GM12892 (cell line): ENCODE measurements at places on chromosomes 1 and 21.

DNA sequence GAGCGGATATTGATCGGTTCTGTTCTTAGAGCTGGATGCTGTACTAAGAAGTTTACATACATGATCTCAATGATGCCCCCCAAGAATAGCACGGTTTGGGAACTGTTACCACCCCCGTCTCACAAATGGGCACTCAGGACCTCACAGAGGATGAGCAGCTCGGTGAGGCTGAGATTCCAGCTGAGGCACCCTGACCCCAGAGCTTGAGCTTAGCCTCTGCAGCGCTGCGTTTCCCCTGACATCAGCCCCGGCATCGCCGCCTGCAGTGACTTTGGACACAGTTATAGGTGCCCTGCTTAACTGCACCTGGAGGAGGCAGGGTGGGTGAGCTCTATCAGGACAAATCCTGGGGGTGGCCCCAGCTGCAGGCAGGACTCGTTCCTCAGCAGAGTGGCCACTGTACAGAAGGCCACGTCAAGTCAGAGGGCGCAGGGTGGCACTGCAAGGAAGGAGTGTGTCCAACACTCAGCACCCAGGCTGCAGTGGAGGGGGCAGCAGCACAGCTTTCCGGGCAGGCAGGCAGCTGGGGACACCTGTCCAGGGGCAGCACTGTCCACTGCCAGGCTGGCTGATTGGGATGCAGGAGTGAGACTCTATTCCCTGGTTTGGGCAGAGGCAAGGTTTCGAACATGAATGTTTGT, 65.8 kb upstream of the ABCG1 start:
- no peak for DNase-seq

GRCh38 chr1:154557939-154558719, at the start of gene UBE2Q1:
Gene UBE2Q1 (minus strand): TSS chr1:154558662. CDS start chr1:154558553, 109 bp downstream.
- DNase-seq, result no peak

DNA sequence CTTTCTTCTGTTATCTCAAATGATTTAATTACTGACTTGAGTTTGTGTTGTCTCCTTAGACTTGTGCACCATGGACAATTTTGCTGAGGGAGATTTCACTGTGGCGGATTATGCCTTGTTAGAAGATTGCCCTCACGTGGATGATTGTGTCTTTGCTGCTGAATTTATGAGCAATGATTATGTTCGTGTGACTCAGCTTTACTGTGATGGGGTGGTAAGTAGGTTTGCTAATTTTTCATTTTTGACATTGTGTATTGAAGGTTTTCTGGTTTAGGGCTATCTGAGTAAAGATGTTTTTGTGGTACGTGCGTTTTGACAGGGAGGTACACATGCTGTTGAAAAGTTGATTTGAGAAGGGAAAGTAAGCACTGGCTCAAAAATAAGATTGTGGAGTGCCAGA, 14.1 kb downstream of the TTC3 start:
- DNase-seq, result no peak

DNA sequence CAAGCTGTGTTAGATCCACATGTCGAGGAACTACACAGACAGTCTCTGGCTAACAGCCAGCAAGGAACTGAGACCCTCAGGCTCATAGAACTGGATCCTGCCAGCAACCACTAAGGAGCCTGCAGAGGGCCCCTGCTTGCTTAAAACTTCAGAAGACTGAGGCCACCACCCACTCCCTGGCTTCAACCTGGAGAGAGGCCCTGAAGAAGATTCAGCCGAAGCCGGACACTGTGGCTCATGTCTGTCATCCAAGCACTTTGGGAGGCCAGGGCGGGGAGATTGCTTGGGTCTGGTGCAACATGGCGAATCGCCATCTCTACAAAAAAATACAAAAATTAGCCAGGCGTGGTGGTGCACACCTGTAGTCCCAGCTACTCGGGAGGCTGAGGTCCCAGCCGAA, 92.6 kb upstream of the TMPRSS2 start:
- no peak for DNase-seq

DNA sequence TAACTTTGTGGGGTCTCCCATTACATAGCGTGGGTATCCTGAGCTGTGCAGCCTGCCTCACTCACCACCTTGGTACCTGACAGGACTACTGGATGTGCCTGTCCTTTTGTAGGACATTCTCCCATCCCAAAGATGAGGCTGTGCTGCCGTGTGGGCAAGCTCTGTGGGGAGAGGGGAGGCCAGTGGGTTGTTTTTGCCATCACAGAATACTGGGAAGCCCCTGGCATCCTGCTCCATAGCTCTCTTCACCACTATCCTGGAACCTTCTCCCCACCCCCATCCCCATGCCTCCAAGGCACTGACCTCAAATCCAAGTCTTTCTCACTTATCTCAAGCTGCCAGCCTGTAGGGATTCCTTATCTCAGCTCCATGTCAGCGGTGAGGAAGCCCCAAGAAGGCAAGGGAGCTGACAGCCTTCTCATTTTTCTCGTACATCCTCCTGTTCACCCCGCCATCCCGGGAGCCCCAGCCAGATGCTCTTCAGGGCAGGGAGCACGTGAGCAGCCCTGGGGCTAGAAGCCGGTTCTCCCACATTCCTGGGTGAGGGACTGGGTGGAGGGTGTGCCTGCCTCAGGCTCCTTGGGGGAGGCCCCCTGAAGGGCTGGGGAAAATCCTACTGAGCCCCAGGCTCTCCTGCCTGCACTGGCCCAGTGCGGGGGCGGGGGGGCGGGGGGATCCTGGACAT, 2.4 kb upstream of the ELF3 start:
- no peak for DNase-seq

DNA sequence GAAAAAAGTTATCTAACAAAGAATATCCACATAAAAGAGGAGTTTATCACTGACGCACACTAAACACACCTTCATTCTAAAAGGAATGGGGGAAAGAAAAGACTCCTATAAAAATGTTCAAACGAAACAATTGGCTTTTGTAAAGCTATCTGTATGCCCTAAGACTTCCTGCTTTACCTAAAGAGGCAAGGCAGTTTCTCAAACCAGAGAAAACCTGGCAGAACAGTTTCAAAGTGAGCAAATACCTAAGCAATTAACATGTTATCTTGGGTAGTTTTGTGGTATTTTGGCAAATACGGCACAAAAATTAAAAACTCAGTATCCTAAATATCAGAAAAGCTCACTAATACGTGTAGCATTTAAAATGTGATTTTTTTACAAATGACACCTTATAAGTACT, 1.9 kb downstream of the PUM1 start:
- no peak for DNase-seq

DNA sequence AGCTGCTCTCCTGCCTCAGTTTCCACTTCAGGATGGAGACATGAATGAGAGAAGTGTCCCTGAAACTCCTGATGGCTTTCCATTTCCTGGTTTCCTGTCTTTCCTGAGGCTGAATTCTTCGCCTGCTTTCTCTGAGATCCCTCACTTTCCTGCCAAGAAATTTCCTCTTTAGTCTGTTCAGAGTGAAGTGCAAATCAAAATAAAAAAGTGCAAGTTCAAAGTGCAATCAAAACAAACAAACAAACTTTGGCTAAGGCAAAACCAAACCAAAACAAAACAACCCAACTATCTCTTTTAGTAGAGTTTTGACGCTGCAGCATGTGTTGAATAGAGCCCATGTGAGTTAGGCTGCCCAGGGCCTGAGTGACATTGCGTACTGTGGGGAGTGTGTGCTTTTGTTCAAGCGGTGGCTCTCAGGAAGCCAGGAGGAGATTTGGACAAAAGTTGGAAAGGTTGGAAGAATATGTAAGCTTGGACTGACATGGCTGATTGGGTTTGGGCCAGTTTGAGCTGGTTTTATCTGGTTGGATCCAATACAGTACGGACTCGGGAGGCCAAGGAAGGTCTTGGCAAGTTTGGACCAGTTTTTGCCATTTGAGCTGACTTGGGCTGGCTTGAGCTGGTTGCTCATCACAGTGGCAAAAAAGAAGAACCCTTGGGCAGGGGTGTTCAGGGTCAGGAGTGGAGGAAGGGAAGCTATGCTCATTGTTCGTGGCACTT, 61.1 kb upstream of the TINAGL1 start:
- no peak for DNase-seq

GRCh38 chr1:160795951-160796383, at the start of gene LY9:
Gene LY9 (plus strand): TSS chr1:160796174. CDS start chr1:160796188, 14 bp downstream.
- no peak for DNase-seq

GRCh38 chr1:196344453-196344852, 263.8 kb downstream of the KCNT2 start:
- no peak for DNase-seq

DNA sequence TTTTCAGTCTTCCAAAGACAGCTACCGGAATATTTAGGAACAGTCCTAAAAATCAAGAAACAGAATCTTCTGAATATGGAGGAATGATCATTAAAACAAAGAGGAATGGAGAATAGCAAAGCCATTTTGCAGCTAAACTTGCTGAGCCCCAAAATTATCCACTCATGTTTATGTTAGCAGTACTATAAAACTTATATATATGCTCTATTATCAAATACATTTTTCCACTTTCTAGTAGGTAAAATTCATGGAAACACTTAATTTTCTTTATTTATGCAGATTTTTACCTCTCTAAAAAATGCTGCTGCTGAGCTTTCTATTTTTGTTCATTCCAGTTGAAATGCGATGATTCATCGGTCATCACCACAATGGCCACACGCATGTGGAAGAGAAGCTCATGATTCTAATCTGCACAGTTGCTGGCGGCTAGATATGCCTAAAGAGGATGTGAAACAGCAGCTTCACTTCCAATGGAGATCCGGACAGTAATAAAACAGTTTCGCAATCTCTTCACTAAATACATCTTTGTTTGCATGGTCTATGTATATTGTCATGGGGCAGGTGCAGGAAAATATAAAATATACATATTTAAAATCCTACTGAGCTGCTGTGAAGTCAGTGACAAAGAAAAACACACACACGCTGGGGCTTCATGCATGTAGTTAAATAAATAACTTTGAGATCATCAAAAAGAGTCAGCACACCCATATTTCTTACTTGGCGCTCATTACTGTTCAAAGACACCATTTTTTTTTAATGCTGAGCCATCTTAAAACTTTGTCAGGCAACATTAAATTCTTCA, 292.2 kb downstream of the SMYD3 start:
- DNase-seq, result no peak

GRCh38 chr1:234000557-234001041, 96.1 kb downstream of the SLC35F3 start:
- DNase-seq, result no peak

DNA sequence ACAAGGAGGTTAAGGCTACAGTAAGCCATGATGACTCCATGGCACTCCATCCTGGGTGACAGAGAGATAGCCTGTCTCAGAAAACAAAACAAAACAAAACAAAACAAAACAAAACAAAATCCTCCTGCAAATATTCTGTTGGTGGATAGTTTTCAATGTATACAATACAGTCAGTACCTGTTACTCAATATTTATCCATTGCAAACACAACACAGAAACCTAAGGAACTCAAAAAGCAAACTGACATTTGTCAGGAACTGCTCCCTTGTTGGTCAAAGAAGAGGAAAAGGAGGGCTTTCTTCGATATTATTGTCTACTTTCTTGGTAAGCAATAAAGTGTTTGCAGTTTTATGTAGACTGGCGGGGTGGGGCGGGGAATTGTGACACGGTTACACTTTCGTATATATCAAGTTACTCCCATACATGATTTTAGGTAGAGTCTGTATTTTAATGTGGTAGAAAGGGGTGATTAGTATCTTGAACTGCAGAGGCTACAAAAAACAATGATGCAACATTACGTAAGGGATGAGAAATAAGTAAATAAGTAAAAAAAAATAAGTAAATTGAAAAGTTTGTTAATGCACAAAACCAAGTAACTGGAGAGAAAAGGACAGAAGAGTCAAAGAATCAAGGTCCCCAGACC, 31.8 kb downstream of the APP start:
- DNase-seq, result no peak

GRCh38 chr1:167791281-167792187, 69.8 kb downstream of the MPZL1 start:
- DNase-seq, result no peak

DNA sequence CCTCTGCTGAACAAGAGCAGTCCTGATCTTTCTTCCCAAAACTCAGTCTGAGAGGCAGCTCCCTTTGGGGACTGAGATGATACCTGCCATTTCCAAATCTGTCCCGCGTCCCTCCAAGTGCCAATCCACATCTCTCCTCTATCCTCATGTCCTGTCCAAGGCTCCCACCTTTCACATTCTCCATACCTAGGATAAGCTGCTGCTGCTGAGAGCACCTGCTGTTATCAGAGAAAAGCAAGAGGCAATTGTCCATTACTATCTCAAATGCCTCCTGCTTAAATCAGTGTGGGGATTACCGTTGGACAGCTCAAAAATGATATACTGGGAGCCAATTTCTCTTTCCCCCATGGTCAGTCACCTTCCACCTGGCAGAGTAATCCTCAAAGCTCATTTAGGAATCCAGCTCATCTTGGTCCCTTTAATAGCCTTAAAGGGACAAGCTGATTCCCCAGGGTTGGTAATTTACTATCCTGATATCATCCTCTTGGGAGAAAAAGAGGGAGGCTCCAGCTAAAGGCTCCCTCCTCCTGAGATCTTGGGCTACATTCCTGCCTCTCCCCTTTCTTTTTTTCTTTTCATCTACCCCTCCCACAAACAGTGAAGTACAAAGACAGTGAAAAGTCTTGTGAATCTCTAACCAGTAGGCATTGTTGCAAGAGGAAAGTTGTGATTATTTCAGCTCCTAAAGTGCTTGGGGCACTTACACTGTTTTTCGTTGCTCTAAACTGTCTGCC, 278.1 kb upstream of the CAMK1G start:
- no peak for DNase-seq

- no peak for DNase-seq
Measured at GRCh38 chr1:194055536-194055935, 869.1 kb upstream of the B3GALT2 start.

DNA sequence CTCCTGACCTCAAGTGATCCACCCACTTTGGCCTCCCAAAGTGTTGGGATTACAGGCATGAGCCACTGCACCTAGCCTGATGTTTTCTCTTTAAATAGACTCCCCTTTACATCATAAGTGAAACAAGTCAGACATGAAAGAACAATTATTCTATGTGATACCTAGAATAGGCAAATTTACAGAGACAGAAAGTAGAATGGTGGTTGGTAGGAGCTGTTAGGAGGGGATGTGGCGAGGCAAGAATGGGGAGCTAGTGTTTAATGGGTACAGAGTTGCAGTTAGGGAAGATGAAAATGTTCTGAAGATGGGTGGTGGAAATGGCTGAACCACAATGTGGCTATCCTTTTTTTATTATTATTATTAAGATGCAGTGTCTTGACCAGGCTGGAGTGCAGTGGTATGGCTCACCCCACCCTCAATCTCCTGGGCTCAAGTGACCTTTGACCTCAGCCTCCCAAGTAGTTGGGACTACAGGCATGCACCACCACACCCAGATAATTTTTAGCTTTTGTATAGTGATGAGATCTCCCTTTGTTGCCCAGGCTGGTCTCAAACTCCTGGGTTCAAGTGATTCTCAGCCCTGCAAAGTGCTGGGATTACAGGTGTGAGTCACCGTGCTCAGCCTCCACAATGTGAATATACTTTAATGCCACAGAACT, 28.4 kb downstream of the ELF3 start:
- no peak for DNase-seq

DNA sequence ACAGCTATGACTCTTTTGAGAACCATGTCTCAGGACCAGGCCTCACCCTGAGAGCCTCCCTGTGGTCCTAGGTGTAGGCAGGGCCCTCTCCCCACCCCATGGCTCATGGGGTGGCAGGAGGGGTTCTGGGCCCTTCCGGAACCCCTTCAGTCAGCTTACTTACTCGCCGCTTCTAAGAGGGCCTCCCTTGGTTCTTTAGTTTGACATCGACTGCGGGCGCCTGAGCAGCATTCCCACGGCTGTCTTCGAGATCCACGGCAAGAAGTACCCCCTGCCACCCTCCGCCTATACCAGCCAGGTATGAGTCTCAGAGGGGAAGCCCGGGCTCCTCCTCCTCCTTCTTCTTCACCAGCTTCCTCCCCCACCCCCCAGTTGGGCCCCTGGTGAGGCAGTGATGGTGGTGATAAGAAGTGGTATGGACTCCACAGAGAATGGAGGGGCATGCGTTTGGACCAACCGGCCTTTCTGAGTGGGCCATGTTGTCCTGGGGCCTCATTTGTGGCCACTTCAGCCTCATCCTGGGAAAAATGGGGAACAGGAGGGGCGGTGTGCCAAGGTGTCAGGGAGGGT, 28.9 kb downstream of the KCNA10 start:
- no peak for DNase-seq
